ENCODE measurements at places on chromosomes 16 and 17. TPM values are rescaled to one million over a fixed set of nuclear protein-coding genes. Genes with fewer than 3 reads are reported as not detected.

- H3K36me3 ChIP-seq: no peaks in the 10 kb centered on the region
- H3K27me3 ChIP-seq: peaks cover 19% of the 10 kb centered on the region
- no peak for DNase-seq
- no peak overlapping the region for H3K27ac ChIP-seq
- no peak overlapping the region for H3K4me3 ChIP-seq
- H3K4me1 ChIP-seq: no peaks in the 10 kb centered on the region
These were observed 21.9 kb upstream of the NKD1 start for GRCh38 chr16:50526249-50526648.

- H3K36me3 ChIP-seq: peaks cover 49% of the 10 kb centered on the region
- H3K27ac ChIP-seq: no peak overlapping the region
- no peaks in the 10 kb centered on the region for H3K27me3 ChIP-seq
- H3K4me1 ChIP-seq: peaks cover 23% of the 10 kb centered on the region
- no peak overlapping the region for H3K4me3 ChIP-seq
These were observed 4.8 kb downstream of the PPP1R9B start for GRCh38 chr17:50145532-50146229.

POLR2C gene
- 96.2 TPM for total RNA-seq

DNA sequence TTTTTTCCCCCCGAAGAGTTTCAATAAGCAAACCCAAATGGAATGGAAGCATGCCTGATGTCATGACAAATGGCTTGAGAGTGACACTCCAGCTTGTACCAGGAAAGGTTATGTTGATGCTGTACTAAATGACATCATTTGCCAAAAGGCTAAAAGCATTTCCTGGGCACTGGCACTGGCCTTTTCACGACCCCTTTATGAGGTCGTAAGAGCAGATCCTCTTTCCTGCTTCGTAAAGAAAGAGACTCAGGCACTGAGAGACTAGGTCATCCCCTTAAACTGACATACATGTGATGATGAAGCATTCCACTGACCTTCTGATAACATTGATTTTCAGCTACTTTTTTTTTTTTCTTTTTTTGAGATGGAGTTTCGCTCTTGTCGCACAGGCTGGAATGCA, 30.5 kb downstream of the CEP295NL start:
- peaks cover 11% of the 10 kb centered on the region for H3K4me1 ChIP-seq
- H3K27me3 ChIP-seq: no peaks in the 10 kb centered on the region
- no peak overlapping the region for H3K4me3 ChIP-seq
- DNase-seq: no peak
- no peaks in the 10 kb centered on the region for H3K36me3 ChIP-seq
- H3K27ac ChIP-seq: no peak overlapping the region

TEKT3 gene
- total RNA-seq: not detected

EMP2 gene
- 15.9 TPM for total RNA-seq

TEKT5 gene
- not detected for total RNA-seq

NAGS gene
- total RNA-seq: 0.50 TPM

DNA sequence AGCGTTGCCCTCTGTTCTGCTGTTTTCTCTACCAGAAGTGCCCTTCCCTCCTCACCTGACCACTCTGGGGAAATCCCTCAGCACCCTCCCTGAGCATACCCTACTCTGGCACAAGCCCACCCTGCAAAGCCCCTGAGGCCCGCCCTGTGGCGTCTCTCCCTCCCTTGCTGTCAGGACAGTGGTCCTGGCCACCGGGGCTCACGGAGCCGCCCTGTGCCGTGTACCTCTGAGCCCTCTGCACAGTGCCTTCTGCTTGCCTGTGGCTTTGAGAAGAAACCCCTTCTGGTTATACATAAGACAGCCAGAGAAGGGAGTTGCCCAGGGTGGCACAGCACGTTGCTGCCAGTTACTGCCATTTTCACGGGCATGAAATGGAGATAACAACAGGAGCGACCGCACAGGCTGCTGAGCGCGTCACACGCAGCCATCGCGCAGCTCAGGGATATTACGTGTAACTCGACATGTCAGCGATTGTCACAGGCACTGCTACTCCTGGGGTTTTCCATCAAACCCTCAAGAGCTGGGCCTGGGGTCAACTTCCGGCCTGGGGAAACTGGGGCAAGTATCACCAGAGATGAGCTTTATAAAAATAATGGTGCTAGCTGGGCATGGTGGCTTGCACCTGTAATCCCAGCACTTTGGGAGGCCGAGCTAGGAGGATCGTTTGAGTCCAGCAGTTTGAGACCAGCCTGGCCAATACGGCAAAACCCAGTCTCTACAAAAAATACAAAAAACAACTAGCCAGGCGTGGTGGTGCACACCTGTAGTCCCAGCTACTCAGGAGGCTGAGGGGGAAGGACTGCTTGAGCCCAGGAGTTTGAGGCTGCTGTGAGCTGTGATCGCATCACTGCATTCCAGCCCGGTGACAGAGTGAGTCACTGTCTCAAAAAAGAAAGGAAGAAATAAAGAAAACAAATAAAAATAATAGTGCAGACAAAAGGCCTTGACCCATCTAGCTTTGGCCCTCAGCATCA, 14.8 kb downstream of the SCGB1C2 start:
- no peak overlapping the region for H3K27ac ChIP-seq
- H3K4me1 ChIP-seq: no peaks in the 10 kb centered on the region
- no peaks in the 10 kb centered on the region for H3K27me3 ChIP-seq
- no peak overlapping the region for H3K4me3 ChIP-seq

- peak overlapping the region; percentile 80 for H3K4me3 ChIP-seq
- H3K4me1 ChIP-seq: peaks cover 11% of the 10 kb centered on the region
- no peaks in the 10 kb centered on the region for H3K36me3 ChIP-seq
- no peaks in the 10 kb centered on the region for H3K27me3 ChIP-seq
- DNase-seq: no peak
- peak overlapping the region; percentile 52 for H3K27ac ChIP-seq
These were observed 1.0 kb downstream of the NHERF1 start for GRCh38 chr17:74749279-74750038.

- H3K36me3 ChIP-seq: no peaks in the 10 kb centered on the region
- no peaks in the 10 kb centered on the region for H3K27me3 ChIP-seq
- no peak for DNase-seq
These were observed 311.2 kb downstream of the C16orf95 start for GRCh38 chr16:87006021-87006420.

GRCh38 chr16:80940069-80940856, 66.4 kb downstream of the CMC2 start:
- DNase-seq: no peak
- H3K4me1 ChIP-seq: peaks cover 12% of the 10 kb centered on the region
- H3K27me3 ChIP-seq: no peaks in the 10 kb centered on the region
- no peak overlapping the region for H3K27ac ChIP-seq
- no peak overlapping the region for H3K4me3 ChIP-seq

DNA sequence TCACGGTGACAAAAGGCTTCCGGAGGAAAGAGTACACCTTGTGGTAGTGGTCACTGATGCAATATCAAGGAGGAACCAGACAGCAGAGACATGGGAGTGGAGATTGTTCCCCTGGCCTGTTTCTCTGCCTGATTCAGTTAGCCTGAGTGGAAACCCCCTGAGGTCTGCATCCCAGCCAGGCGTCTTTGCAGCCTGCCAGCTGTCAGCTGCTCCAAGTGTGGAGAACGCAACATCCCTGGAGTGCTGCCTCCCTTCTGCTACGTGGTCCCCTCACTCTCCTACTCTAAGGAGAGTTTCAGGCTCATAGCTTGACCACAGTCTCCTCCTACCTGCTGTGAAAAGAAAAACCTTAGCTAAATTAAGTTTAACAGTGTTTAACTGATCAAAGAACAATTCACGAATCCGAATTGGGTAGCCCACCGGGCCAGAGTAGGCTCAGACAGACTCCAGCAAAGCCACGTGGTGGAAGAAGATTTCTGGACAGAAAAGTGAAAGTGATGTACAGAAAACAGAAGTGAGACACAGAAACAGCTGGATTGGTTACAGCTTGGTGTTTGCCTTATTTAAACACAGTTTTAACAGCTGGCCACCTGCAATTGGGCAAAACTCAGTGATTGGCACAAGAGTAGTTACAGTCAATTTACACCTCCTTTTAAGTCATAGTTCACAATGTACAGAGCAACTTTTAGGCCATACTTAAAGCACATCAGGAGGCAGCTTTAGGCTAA, 188.6 kb downstream of the DNAH9 start:
- H3K4me3 ChIP-seq: no peak overlapping the region
- no peak overlapping the region for H3K27ac ChIP-seq
- H3K36me3 ChIP-seq: no peaks in the 10 kb centered on the region
- no peaks in the 10 kb centered on the region for H3K27me3 ChIP-seq

CACNG1 gene
- total RNA-seq: not detected

DNA sequence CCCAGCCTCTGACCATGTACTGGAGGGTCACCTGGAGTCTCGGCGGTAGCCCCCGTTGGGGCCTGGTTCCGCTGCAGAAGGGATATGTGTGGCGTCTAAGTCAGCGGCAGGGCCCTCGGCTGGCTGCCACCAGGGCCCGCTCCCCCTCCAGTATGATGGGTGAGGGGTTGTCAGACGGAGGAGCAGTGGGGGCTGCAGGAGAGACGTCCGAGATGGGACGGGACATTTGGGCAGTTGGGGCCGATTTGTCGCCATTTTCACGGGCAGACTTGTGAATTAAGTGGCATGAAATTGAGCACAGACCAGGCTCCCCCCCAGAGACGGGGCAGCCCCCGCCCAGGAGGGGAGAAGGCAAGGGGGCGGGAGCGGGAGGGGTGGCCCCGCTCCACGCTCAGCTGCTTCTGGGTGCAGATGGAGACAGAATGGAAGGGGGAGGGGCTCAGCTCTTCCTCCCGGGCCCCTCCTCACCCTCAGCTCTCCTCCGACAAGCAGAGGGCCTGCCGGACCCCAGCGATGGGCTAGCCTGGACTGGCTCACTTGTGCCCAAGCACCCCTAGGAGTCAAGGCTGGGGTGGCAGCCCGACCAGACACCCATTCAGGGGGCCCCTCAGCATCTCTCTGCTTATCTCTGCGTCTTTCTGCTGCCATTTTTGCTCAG, 52.7 kb upstream of the LHX1 start:
- H3K27ac ChIP-seq: no peak overlapping the region
- no peaks in the 10 kb centered on the region for H3K36me3 ChIP-seq
- DNase-seq: no peak
- no peaks in the 10 kb centered on the region for H3K27me3 ChIP-seq
- no peaks in the 10 kb centered on the region for H3K4me1 ChIP-seq

UTS2R gene
- 0.52 TPM for total RNA-seq

- no peaks in the 10 kb centered on the region for H3K27me3 ChIP-seq
- DNase-seq: no peak
- no peak overlapping the region for H3K4me3 ChIP-seq
These were observed 233.4 kb downstream of the FTO start for GRCh38 chr16:53937161-53937880.

HSD3B7 gene
- 0.85 TPM for total RNA-seq

VPS35 gene
- 99.0 TPM for total RNA-seq

MT3 gene
- total RNA-seq: not detected

- no peaks in the 10 kb centered on the region for H3K27me3 ChIP-seq
- no peaks in the 10 kb centered on the region for H3K4me1 ChIP-seq
- DNase-seq: no peak
- no peak overlapping the region for H3K27ac ChIP-seq
- no peaks in the 10 kb centered on the region for H3K36me3 ChIP-seq
These were observed 6.6 kb upstream of the CDC42EP4 start for GRCh38 chr17:73318427-73318813.

ASB16 gene
- not detected for total RNA-seq

GUCY2D gene
- total RNA-seq: not detected

GRCh38 chr16:18958621-18959029, 25.1 kb upstream of the TMC7 start:
- peak; percentile 70 for DNase-seq
- peaks cover 16% of the 10 kb centered on the region for H3K4me1 ChIP-seq
- no peak overlapping the region for H3K4me3 ChIP-seq

DNA sequence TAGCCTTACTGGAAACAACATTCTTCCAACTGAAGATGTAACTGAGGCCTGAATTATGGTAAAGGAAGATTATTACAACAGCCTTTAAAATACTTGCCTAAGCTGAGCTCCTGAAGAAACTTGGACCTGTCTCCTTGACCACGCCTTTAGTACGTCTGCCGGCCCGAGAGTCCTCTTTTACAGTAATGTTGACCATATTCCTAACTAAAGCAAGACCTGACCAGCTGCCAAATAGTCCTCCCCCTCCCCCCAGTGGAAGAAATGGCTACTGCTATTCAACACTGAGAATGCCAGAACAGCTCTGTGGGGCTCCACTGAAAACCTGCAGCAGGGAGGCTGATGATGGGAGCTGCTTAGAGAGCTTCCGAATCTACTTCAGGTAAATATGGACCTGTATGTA, 12.6 kb upstream of the FOXJ1 start:
- H3K4me3 ChIP-seq: no peak overlapping the region
- DNase-seq: no peak
- no peaks in the 10 kb centered on the region for H3K4me1 ChIP-seq
- H3K27ac ChIP-seq: no peak overlapping the region
- no peaks in the 10 kb centered on the region for H3K36me3 ChIP-seq

GRCh38 chr16:680967-681745, 946 bp downstream of the STUB1 start:
- DNase-seq: peak; percentile 52
- peaks cover 23% of the 10 kb centered on the region for H3K36me3 ChIP-seq
- peak overlapping the region; percentile 86 for H3K27ac ChIP-seq
- peak overlapping the region; percentile 94 for H3K4me3 ChIP-seq
- H3K27me3 ChIP-seq: no peaks in the 10 kb centered on the region

DNA sequence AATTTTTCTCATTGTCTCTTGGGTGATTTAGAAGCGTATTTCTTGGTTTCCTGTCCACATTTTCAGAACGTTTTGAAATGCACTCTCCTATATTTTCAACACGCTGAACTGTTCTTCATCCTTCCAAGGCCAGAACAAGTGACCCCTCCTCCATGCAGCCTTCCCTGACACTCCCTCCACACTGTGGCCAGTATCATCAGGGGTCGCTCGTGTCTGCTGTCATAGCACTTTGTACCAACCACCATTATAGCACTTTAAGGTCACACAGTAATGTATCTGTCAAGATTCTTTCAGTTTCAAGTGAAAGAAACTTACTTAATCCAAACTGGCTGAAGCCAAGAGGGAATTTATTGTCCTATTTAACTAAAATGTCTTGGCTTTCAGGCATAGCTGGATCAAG, 17.5 kb upstream of the IL21R start:
- H3K27me3 ChIP-seq: no peaks in the 10 kb centered on the region
- no peak overlapping the region for H3K27ac ChIP-seq
- H3K4me3 ChIP-seq: no peak overlapping the region
- no peak for DNase-seq

DNA sequence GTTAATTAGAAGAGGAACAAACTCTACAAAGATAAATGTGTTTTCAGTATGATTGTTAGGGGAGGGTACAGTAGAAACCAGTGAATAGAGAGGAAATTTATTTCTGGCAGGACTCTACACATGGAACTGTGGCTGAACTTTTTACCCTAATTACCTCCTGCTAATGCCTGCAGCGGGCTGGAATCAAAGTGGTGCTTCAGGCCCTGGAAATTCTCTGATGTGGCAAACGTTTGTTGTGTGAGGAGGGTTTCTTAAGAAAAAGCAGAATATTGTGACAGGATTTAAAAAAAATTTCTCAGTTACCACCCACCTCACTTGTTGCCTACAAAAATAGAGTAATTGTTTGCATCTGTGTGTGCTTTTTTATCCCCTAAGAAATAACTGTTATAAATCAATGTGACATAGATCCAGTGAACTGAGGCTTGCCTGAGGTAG, 154.5 kb downstream of the BCAS3 start:
- DNase-seq: peak; percentile 14
- H3K27ac ChIP-seq: no peak overlapping the region
- H3K36me3 ChIP-seq: no peaks in the 10 kb centered on the region
- no peaks in the 10 kb centered on the region for H3K27me3 ChIP-seq
- no peak overlapping the region for H3K4me3 ChIP-seq

- no peak overlapping the region for H3K4me3 ChIP-seq
- no peak for DNase-seq
- H3K27me3 ChIP-seq: no peaks in the 10 kb centered on the region
- H3K27ac ChIP-seq: no peak overlapping the region
- peaks cover 11% of the 10 kb centered on the region for H3K4me1 ChIP-seq
- H3K36me3 ChIP-seq: no peaks in the 10 kb centered on the region
These were observed 23.4 kb downstream of the SMURF2 start for GRCh38 chr17:64638552-64639203.

GRCh38 chr16:68590201-68590994, 51.3 kb downstream of the ZFP90 start:
- H3K4me3 ChIP-seq: no peak overlapping the region
- H3K4me1 ChIP-seq: no peaks in the 10 kb centered on the region
- H3K27ac ChIP-seq: no peak overlapping the region
- peak; percentile 65 for DNase-seq
